Hematopoietic multipotent progenitor cell treated with erythropoietin and hydrocortisone succinate and interleukin-3 and kit ligand, for 17 days (in vitro differentiated cells): ENCODE measurements at places on chromosomes 5 and 9.

GRCh38 chr5:7208938-7209337 lies 187.0 kb upstream of the ADCY2 start:
- no peak for DNase-seq

- DNase-seq = no peak
These were observed 6.0 kb downstream of the SNX18 start for GRCh38 chr5:54523534-54523933.

- DNase-seq = no peak
These were observed 2.7 kb downstream of the TERT start for GRCh38 chr5:1292139-1292538.

- DNase-seq = no peak
These were observed 3.0 kb downstream of the IL17B start for GRCh38 chr5:149376104-149376503.

- DNase-seq = no peak
These were observed 173.4 kb upstream of the NR3C1 start for GRCh38 chr5:143576711-143577484.

- DNase-seq = no peak
These were observed 18.8 kb downstream of the SRD5A1 start for GRCh38 chr5:6652025-6652424.
